ENCODE measurements at places on chromosomes 4 and X. TPM values are rescaled to one million over a fixed set of nuclear protein-coding genes. Genes with fewer than 3 reads are reported as not detected.

DNA sequence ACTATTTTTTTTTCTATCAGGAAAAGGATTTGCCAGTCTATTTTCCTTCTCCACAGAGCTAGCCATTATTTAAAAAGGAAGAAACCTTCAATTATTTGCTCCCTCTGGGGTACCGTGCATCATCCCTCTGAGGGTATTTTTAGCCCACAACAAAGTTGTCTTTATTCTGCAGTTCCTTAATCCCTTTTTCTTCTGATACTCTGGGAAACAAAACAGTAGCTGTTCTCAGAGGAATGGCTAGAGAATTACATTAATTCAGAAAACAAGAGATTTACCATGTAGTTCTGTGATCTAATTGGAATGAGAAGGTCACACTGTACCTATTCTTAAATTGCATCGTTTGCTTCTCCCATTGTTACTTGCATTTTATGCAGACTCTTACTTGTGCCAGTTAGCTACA lies 1056.7 kb downstream of the STIM2 start:
- DNase-seq: no peak

GRCh38 chr4:183158062-183158461 lies 59.0 kb downstream of the WWC2 start:
- DNase-seq: no peak

Gene EDA2R
- polyA plus RNA-seq: 8.9 TPM

Gene COL4A5
- 14.6 TPM for polyA plus RNA-seq

GRCh38 chr4:15729910-15730533 lies 27.2 kb downstream of the BST1 start:
- no peak for DNase-seq

GRCh38 chr4:140874056-140874455 lies 117.9 kb upstream of the TBC1D9 start:
- DNase-seq: no peak

Gene TEX13C
- not detected for polyA plus RNA-seq

DNA sequence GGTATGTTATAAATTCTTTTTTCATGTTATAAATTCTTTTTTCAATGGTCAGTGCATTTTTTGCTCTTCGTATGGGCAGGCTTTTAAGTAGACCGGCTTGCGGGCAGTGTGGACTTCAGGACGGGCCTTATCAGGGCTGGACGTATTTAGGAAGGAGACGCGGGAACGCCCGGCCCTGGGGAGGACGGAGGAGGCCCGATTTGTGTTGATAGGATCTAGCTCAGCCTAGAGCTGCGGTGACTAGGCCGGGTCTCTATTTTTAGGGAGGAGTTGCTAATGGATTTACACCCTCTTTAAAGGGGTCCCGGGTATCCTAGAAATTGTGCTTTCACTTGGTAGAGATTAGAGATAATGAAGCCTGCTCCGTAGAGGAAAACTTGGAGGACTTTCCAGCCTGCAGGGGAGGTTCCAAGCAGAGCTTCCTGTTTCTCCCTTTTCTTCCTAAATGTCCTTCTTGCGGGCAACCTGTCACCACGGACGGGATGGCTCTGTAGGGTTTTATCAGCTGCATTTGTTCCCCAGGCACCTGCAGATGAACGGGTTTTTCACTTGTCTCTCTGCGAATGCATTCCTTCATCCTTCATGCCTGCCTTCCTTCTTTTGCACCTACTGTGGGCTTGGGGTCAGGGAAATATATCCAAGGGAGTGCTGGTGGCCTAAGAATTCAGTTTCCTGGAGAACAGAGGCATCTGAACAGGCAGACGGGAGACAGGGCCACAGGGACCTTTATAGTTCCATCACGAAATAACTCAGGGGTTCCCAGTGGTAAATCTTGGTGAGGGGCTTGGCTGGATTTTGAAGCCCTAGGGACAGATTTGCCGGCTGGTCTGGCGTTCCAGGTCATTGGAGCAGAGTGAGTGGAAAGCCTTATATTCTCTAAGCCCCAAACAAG lies 1.4 kb downstream of the CD99 start:
- DNase-seq: no peak

DNA sequence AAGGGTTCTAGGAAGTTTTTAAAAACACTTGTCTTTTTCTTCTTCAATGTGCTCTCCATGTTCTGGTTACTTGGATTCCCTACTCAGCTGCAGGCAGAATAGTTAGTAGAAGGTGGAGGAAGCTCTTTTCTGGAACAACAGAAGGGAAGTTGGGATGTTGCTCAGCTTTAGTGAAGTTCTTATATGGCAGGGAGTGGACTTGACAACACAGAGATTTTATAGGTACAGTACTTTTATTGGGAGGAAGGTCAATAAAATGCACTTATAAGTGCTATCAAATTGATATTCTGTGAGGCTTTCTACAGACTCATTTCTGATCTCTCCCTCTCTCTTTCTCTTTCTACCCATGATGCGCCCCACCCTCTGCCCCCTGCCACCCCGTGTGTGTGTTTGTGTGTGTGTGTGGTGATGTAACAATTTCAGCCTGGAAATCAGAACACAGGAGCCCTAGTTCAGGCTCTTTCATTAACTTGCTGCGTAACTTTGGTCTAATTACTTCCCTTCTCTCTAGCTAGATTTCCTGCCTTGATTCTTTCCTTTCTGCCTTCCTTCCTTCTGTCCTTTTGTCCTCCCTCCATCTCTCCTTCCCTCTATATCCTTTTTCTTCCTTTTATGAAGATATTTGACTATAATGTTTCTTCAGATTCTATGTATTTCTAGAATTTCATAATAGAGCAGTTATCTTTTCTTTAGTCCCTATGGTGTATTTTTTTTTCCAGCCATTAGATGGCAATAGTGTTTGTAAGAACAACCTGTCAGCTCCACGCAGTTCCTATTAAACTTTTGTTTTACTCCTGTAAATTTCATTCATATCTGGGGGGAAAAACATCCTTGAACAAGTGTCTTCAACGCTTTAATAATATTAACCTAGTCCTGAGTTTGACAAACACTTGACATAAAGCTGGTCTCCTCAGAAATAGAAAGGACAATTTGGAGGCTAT lies 37.1 kb downstream of the HEPH start:
- peak; percentile 1 for DNase-seq

Gene CXCL11
- not detected for polyA plus RNA-seq

Gene FAM50A
- polyA plus RNA-seq: 59.3 TPM

GRCh38 chr4:126784966-126785580 lies 847.7 kb upstream of the INTU start:
- no peak for DNase-seq

DNA sequence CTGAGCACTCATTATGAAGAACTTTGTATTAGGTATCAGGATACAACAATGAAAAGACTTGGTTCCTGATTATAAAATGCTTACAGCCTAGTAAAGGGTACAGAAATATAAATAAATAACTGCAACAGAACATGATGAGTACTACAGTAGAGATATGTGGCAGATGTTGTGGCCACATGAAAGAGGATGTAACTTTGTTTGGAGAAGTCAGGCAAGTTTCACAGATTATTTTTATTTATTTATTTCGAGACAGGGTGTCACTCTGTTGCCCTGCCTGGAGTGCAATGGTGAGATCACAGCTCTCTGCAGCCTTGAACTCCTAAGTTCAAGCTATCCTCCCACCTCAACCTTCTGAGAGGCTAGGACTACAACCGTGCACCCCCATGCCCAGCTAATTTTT lies 15.8 kb upstream of the UBE2K start:
- no peak for DNase-seq

GRCh38 chrX:72123471-72124185 lies 8.1 kb downstream of the RTL5 start:
- no peak for DNase-seq

DNA sequence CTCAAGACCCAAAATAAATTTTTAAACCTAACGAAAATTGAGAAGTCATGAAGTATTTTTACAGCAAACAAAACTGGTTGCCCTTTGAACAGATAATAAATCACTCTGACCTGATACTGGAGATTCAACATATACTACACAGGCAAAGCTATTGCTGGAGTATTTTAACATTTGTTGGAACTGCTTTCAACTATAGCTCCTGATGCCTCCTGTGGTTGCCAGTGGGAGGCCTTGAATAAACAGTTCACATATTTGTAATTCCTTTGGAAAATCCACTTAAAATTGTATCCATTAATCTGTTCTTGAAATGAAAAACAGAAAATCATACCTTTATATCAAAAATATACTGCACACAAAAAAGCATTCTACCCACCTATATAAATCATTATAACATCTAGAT lies 605.1 kb downstream of the KCTD8 start:
- no peak for DNase-seq

DNA sequence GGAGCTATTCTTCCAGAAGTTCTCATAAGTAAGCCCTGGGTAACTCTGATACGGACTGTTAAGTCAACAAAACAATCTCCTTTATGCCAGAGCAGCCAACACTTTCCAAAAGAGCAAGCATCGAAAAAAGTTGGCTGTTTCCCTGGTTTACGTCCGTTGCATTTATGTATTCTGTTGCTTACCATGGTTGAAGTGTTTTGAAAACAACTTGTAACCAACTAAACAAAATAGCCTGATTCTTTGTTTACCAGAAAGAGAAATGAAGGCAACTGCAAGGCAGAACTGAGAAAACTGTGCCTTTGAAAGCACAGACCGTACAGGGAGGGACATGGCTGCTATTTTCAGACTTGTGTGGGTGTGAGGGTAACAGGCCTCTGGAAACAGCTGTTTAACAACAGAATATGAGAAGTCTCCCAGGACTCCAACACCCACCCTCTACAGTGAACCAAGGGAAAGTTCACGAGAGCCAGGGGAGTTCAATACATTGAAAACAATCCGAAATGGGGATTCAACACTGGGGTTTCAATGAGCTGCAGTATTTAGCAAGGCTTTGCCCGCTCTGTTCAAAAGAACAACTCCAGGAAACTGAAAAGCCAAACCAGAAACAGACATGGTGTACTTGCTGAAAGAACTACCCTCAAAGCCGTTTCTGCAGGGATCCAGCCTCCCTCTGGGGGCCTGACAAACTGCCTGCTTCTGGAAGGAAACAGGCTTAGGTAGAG lies 95.8 kb upstream of the EGFL6 start:
- no peak for DNase-seq

DNA sequence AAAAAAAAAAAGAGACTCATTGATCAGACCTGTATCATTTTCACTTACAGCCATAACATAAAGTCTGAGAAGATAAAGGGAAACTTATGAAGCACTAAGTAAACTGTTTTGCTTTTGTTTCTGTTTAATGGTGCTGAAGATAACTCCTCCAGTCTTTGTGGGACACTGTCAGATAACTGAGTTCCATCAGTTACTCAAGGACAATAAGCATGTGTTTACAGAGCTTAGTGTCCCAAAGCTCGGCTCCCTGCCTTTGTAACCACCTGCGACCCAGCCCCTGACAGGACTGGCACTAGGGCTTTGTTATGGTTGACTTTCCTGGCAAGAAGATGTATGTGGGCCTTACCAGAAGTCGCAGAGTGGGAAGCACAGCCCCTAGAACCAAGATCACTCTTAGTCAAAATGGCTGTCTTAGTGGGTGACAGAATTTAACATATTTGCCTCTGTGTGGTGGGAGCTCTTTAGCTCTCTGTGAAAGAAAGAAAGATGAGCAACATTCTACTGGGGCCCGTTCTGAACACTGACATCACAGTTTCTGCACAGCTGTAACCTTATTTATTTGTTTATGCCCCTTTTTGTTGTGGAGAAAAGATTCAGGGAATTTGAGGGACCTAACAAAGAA lies 68.1 kb downstream of the FNIP2 start:
- DNase-seq: no peak

- DNase-seq: no peak
These were observed 16.7 kb upstream of the AFAP1 start for GRCh38 chr4:7956270-7956808.

DNA sequence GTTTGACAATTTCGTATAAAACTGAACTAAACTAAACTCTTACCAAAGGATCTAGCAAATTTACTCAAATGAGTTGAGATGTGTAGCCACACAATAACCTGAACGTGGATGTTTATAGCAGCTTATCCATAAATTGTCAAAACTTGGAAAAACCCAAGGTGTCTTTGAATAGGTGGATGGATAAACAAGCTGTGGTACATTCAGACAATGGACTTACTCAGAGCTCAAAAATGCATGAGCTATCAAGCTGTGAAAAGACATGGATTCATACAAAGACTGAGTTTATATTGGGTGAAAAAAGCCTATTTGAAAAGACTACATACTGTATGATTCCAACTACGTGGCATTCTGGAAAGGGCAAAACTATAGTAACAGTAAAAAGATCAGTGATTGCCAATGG lies 69.5 kb downstream of the LARP1B start:
- DNase-seq: no peak

DNA sequence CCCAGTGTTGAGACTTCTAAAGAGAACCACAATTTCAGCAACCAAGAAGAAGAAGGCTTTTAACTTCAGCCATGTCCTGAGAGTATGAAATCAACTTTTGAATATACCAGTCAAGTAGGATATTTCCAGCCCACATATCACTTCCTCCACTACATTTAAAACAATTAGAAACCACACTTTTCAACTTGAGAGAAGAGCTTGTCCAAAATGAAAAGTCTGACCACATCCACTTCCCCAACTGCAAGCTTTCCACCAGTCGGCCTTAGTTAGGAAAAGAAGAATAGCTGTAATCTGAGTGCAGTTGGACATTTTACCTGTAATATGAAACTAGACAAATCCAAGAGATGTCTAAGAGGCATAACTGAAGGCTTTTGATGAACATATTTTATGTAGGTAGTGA lies 101.9 kb upstream of the SLC7A11 start:
- DNase-seq: no peak

Gene CENPVL3
- polyA plus RNA-seq: not detected

Gene SPACA5
- 0.29 TPM for polyA plus RNA-seq

Gene TMSB15C
- polyA plus RNA-seq: 4.5 TPM

Gene RHOH
- 0.33 TPM for polyA plus RNA-seq

- DNase-seq: no peak
These were observed 19.0 kb upstream of the GLUD2 start for GRCh38 chrX:121028419-121028818.

DNA sequence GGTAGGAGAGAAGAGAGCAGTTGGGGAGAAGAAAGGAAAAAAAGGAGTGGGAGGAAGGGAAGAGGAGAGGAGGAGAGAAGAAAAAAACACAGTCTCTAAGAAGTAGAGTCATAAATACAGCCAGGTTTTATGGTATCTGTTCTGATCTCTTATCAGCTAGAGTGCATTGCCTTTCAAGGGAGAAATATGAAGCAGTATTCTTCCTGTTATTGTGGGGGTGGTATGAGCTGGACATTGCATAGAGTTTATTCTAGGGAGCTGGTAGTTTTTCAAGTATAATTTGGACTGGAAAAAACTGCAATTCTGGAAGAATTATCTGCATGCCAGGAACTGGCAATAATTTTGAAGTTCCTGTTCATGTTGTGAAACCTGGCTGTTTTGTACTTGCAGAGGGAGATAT lies 54.9 kb upstream of the TAB3 start:
- DNase-seq: no peak

Gene POF1B
- polyA plus RNA-seq: 0.05 TPM

DNA sequence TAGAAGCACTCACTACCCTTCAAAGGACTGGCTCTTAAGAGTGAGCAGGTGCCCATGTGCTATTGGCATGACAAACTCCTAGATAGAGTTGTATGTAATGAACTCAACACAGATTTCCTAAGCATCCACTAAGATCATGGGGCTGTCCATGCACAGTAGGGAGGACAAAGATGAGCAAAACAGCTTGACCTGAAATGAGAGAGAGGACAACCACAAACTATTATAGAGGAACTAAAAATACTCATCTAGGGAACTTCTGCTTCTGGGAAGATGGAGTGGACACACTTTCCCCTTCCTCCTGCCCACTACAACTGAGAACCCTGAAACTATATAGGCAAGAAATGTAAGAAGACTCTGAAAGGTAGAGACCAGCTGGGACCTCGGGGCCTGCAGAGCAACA lies 20.8 kb upstream of the TMEM128 start:
- no peak for DNase-seq
